Activated CD8-positive, alpha-beta T cell treated with anti-CD3 and anti-CD28 coated beads, Interleukin-2, amount 10 ng/mL, durations not matched to agents 7 days and 5 days (primary cell): ENCODE measurements at places on chromosomes 5 and 9. TPM values are rescaled to one million over a fixed set of nuclear protein-coding genes. Genes with fewer than 3 reads are reported as not detected.

DNA sequence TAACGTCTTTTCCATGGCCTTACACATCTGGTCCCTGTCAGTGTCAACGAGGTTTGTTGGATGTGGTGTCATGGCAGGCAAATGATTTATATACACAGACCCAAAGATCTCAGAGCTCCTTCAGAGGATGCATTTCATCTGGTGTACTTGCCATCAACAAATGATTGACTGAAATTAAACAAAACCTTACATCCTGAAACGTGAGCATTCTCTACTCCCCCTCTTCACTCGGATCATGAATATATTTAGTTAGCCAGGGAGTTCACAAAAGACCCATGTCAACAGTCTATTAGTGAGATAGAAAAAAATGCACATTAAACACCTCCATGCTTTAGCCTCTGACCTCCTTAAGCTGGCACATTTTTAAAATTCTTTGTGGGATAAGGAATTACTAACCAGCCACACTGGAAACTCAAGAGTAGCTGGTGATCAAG lies 215.6 kb downstream of the EFNA5 start:
- no peak for DNase-seq

DNA sequence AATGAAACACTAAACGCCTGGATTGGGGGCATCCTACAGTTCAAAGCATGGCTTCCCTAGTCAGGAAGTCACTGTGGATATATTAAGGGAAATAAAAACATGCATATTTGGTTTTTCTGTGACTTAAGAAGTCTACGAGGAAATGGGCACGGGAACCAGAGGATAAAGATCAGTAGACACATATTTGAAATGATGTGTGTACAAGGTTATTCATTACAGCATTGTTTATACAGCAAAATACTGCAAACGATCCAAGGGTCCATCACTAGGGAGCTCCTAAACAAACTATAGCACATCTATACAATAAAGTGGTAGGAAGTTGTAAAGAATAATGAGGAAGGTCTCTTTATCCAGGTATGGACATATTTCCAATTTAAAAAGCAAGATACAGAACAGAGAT lies 71.8 kb downstream of the EFNA5 start:
- DNase-seq, result no peak

DNA sequence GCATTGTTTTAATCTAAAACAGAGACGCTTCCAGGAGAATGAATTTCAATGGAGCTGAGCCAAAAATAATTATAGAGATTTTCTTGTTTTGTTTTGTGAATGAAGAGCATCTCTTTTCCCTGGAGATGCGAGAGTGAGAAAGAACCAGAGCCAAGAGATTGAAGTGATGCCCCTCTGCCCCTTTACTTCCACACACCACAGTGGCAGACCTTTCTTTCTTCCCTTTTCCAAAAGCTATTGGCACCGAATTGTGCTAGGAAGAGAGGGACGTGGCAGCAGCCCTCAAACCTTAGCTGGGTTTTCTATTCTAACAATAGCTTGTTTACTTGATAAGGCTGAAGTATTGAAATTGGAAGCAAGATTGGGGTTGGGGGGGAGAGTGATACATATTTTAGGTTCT lies 133.0 kb upstream of the TMEM161B start:
- no peak for DNase-seq

GRCh38 chr5:19531374-19531952 lies 456.5 kb downstream of the CDH18 start:
- no peak for DNase-seq

POU5F2 gene
- total RNA-seq, result 1.1 TPM

SPINK1 gene
- total RNA-seq, result not detected
